ENCODE measurements at places on chromosomes 16 and 17.

- H3K4me3 ChIP-seq = no peak overlapping the region
- peaks cover 11% of the 10 kb centered on the region for H3K27me3 ChIP-seq
- no peak overlapping the region for H3K27ac ChIP-seq
Measured at GRCh38 chr16:23257682-23258081, 44.4 kb upstream of the SCNN1B start.

DNA sequence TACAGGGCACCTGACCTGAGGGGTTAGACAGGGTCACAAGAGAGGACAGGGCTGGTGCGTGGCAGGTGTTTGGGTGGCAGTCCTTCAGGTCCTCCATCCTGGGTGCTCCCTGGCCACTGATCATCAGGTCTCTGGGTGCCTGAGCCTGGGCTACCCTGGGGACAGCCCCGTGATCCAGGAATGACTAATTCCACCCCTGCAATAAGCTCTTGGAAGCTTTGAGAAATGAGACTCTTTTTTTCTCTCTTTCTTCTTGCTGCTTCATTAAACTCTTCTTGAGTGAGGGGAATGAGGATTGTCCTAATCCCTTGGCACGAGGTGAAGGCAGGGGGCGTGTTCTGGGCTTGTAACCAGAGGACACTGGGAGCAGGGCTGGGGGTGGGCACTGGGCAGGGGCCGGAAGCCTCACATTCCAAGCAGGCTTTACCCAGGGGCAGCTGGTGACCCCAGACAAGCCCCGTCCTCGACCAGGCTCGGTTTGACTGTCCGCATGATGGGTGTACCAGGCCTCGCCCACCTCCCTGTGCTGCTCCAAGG lies 21.4 kb upstream of the SPNS2 start:
- no peak overlapping the region for H3K27ac ChIP-seq
- no peaks in the 10 kb centered on the region for H3K36me3 ChIP-seq
- no peak for DNase-seq
- peaks cover 7% of the 10 kb centered on the region for H3K4me1 ChIP-seq
- no peak overlapping the region for H3K4me3 ChIP-seq
- H3K27me3 ChIP-seq = peaks cover 15% of the 10 kb centered on the region

- DNase-seq = no peak
- H3K4me1 ChIP-seq = peaks cover 26% of the 10 kb centered on the region
- H3K36me3 ChIP-seq = peaks cover 2% of the 10 kb centered on the region
- peak overlapping the region; percentile 84 for H3K27ac ChIP-seq
Measured at GRCh38 chr16:81520560-81521135, 76.0 kb downstream of the CMIP start.

DNA sequence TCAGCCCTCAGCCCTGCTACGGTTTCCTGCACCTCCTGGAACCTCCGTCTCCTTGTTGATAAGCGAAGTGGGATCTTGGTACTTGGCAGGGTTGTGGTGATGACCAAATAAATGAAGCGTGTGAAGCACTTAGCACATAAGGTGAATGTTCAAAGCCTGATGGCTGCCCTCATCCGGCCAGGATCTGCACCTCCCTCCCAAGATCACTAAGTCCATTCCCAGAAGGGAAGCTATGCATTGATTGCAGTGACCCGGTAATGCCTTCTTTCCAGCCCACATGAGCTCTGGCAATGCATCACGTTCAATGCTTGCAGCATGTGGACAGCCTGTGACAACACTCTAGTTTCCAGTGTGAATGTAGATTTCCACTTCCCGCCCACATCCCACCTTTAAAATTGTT lies 24.9 kb upstream of the RHOT1 start:
- DNase-seq = no peak
- H3K27me3 ChIP-seq = peaks cover 10% of the 10 kb centered on the region

GRCh38 chr16:86092586-86093480 lies 193.9 kb downstream of the IRF8 start:
- H3K36me3 ChIP-seq = no peaks in the 10 kb centered on the region
- H3K4me1 ChIP-seq = peaks cover 5% of the 10 kb centered on the region
- no peak overlapping the region for H3K4me3 ChIP-seq
- DNase-seq = no peak
- no peaks in the 10 kb centered on the region for H3K27me3 ChIP-seq

DNA sequence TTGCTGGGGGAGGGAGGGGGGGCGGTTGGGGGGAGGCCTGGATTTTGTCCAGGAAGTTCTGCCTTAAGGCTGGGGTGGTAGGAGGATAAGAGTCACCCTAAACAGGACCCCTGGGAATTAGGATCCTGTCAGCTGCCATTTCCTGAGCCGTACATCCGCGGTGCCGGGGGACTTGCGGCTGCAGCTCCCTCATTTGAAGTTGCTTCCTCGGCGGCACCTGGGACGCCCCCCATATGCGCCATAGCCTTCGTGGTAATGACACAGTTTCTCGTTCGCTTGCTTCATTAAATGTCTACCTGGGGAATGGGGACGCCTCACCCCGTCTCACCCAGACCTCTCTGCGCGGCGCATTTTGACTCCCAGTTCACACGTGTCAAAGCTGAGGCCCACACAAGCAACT lies 55.1 kb upstream of the PABPN1L start:
- H3K36me3 ChIP-seq = peaks cover 7% of the 10 kb centered on the region
- peak overlapping the region; percentile 58 for H3K27ac ChIP-seq
- DNase-seq = no peak
- H3K4me3 ChIP-seq = peak overlapping the region; percentile 55
- no peaks in the 10 kb centered on the region for H3K27me3 ChIP-seq
- peaks cover 32% of the 10 kb centered on the region for H3K4me1 ChIP-seq

DNA sequence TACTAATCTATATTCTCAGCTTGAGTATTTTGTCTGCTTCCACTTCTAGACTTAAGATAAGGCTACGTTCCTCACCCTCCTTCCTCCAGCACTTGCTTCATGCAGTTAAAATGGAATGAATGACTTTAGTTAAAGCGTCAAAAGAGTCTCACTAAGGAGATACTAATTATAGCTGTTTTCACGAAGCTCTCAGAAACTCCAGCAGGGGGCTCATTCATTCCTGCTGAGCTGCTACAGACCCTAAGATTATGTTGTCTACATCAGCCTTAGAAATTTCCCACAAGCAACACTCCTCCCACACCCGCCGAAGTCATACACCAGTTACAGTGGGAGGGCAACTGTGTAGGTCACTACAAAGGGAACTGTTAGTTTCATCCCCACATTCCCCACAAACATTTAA lies 57.0 kb upstream of the KIFC3 start:
- no peaks in the 10 kb centered on the region for H3K4me1 ChIP-seq
- H3K27me3 ChIP-seq = peaks cover 15% of the 10 kb centered on the region
- no peaks in the 10 kb centered on the region for H3K36me3 ChIP-seq
- no peak overlapping the region for H3K27ac ChIP-seq
- no peak for DNase-seq

DNA sequence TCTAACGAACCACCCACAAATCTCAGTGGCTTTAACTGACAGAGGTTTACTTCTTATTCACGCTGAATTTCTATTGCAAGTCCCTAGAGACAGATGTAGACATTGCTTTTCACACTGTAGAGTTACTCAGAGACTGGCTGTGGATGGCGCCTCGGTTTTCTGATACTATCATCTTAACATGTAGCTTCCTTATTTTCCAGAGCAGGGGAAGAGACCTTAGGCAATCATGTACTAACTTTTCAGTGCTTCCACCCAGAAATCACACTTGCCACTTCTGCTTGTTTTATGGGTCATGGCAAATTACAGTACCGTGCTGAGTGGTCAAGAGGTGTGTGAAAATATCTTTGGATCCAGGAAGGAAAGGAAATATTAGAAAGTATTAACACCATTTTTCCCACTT lies 65.4 kb downstream of the MAF start:
- no peaks in the 10 kb centered on the region for H3K36me3 ChIP-seq
- H3K4me1 ChIP-seq = no peaks in the 10 kb centered on the region
- no peak overlapping the region for H3K27ac ChIP-seq
- no peak overlapping the region for H3K4me3 ChIP-seq

DNA sequence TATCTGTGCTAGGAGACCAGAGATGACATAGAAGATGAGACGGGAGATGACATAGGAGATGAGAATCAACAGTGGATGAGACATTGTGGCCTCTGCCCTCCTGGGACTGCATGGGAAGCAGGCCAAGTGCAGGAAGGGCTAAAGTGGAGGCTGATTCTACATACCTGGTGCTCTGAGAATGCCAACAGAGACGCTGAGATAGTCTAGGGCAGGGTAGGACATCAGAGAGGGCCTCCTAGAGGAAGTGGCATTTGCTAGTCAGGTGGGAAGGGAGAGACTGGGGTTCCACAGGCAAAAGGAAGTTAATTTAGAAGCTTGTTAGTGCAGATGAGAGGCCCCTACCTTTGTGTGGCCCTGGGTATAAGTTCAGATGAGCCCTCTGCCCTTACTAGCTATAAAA lies 224.2 kb downstream of the CBLN1 start:
- H3K27me3 ChIP-seq = no peaks in the 10 kb centered on the region
- no peaks in the 10 kb centered on the region for H3K36me3 ChIP-seq
- no peak overlapping the region for H3K27ac ChIP-seq
- DNase-seq = no peak
- no peaks in the 10 kb centered on the region for H3K4me1 ChIP-seq

- peaks cover 2% of the 10 kb centered on the region for H3K4me1 ChIP-seq
- peak; percentile 5 for DNase-seq
- H3K4me3 ChIP-seq = no peak overlapping the region
- peaks cover 6% of the 10 kb centered on the region for H3K27me3 ChIP-seq
Measured at GRCh38 chr17:12342609-12343435, 322.1 kb downstream of the MAP2K4 start.

DNA sequence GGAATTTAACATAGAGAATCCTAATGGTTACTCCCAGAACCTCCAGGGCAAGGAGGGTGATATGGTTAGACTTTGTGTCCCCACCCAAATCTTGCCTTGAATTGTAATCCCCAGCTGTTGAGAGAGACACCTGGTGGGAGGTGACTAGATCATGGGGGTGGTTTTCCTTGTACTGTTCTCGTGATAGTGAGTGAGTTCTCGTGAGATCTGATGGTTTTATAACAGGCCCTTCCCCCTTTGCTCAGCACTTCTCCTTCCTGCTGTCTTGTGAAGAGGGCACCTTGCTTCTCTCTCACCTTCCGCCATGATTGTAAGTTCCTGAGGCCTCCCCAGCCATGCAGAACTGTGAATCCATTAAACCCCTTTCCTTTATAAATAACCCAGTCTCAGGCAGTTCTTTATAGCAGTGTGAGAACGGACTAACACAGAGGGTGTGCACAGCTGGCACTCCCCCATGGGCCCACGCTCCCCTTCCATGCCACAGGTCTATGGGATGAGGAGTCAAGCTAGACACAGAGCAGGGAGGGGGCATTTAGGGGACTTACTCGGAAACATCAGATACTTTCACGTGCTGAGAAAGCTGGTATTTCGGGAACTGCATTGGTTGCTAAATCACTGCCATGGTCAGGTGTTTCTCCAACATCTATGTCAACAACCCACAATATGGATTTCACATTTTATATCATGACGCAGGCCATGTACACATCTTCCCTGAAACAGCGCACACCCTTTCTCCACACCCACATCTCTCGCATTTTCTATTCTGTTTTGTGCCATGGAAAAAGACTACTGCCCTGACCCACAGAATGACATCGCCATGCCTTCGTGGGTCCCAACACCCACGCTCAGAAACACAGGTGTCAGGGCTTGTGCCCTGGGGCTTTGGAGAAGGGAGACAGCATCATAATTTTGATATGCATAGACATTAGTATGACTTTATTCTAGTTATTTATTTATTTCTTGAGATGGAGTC lies 199.1 kb upstream of the GSE1 start:
- peaks cover 6% of the 10 kb centered on the region for H3K27me3 ChIP-seq
- no peak overlapping the region for H3K4me3 ChIP-seq
- H3K4me1 ChIP-seq = no peaks in the 10 kb centered on the region
- no peaks in the 10 kb centered on the region for H3K36me3 ChIP-seq
- no peak overlapping the region for H3K27ac ChIP-seq

DNA sequence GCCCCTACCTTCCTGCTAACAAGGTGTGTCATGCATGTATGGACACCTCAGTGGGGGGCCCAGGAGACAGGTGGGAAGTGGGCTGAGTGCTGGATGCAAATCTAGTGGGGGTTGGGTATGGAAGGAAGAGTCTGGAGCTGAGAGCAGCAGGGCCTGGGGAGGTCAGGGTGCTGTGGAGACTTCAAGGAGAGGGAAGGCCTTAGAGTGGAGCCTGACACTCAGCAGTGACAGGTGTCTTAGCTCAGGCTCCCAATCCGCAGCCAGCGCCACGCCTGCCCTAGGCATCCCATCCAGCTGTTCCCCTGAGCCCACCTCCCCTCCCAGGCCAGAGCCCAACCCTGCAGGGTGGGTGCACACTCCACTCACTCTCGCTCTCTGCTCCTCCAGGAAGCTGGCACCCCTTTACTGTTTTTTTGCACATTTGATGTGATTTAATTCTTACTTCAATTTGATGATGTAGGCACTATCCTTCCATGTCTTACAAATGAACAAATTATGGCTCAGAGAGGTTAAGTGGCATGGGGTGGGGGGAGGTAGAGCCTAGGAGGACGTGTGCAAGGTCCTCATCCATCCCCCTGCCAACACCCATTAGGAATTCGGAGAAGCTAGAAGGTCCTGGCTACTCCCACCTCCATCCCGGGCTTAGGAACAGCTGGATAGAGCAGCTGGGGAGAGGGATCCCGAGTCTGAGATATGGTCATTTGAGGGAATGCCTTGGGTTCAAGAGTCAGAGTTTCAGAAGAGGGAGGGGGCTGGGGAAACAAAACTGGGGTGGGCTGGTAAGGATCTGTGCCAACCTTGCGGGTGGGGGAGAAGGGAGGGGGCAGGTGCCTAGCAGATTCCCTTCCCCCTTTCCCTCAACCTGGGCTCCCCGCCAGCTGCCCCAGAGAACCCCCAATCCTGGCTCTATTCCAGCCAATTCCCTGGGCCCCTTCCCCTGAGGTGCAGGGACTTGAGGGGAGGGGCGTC lies 2.1 kb downstream of the FAM171A2 start:
- no peak for DNase-seq
- H3K36me3 ChIP-seq = no peaks in the 10 kb centered on the region
- peaks cover 16% of the 10 kb centered on the region for H3K4me1 ChIP-seq
- H3K27ac ChIP-seq = no peak overlapping the region
- H3K27me3 ChIP-seq = peaks cover 7% of the 10 kb centered on the region

DNA sequence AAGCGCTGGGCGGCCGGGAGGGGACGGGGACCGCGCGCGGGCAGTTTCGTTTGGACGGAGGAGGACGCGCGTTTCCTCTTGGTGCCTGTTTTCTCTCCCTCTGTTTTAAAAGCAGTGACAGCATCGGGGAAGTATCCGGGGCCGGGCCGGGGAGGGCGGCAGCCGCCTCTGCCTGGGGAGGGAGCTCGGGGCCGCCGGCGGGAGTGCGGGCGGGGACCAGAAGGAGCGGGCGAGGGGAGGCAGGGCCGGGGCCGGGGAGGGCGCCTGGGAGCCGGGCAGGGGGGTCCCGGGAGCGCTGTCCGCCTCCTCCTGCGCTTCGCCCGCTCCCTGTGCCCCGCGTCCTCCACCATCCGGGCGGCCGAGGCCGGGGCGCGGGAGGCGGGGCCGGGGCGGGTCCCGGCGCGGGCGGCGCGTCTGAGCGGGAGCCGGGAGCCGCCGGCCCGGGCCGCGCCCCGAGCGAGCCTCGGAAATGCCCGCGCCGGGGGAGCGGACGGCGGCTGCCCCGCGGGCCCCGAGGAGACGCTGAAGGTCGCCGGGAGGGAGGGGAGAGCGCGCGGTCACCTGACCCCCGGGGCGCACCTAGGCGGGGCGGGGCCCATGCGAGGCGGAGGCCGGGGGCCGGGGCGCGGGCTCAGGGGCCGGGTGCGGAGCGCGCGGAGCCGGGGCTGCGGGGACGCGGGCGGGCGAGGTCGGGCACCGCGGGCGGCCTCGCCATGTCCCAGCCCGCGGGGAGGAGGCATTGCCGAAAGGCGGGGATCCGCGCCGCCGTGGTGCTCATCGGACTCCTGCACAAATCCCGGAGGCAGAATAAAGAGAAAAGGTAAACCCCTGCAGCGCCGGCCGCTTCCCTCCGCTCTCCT lies 57.3 kb downstream of the RAP1GAP2 start:
- peak; percentile 21 for DNase-seq
- peaks cover 20% of the 10 kb centered on the region for H3K27me3 ChIP-seq
- H3K36me3 ChIP-seq = peaks cover 6% of the 10 kb centered on the region
- H3K27ac ChIP-seq = no peak overlapping the region
